Stimulated activated CD4-positive, alpha-beta T cell treated with anti-CD3 and anti-CD28 coated beads, Interleukin-1b, Interleukin-23, amount 100 ng/mL, for 1 hour (primary cell): ENCODE measurements at places on chromosomes 6 and 20.

- DNase-seq, result no peak
These were observed 576 bp downstream of the NECAB3 start for GRCh38 chr20:33673410-33674293.

DNA sequence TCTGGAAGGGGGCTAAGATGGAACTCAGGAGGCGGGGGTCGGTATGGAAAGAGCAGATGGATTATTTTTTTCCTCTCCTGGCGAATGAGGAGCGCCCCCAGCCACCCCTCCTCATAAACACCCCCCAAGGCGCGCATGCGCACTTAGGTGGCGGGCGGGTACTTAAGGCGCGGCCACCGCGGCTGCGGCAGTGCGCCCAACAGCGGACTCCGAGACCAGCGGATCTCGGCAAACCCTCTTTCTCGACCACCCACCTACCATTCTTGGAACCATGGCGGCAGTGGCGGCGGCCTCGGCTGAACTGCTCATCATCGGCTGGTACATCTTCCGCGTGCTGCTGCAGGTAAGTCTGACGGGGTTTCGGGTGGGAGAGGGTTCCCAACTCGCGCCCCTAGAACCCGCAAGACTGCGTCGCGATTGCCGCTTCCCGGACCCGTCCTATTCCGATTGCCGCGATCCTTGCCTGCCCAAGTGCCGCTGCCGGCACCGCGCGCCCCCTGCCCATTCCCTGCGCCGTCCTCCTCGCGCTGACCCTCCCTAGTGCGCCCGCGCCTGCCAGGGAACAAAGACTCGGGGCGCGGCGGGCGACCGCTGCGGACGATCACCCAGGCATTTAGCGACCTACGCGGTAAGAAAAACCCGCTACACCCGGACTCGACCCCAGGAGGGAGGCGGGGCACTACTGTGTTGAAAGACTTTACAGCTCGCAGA is at the start of gene NNAT:
NNAT (plus strand) TSS at position 190 of the 711 bp plus-strand sequence; CDS start at position 272, 82 bp downstream.
- DNase-seq, result no peak

GRCh38 chr20:58449681-58450221 is 60.7 kb downstream of the VAPB start:
- DNase-seq, result no peak

DNA sequence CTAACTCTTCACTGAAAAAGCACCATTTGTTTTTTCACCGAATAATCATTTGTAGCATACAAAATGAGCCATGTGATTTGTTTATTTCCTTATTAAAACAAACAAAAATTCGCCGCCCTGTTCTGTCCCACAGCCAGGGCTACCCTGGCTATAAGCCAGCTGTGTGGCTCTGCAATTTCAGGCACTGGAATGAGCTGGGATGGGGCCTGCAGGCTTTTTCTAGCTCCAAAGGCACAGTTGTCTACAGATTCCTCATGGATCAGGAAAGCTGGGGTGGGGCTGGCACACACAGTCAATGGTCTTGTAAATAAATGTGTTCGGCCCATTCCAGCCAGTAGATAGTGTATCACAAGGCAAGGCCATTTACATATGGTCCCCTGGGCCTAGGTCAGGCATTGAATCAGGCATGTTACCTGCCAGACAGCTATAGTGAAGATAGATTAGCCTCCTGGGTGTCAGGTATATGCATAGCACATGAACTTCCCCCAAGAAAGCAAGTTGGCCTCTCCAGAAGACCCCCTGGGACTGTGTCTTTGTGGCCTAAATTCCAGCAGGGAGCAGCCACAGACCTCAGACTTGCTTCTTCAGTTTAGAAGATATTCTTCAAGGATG is 608.9 kb downstream of the MAFB start:
- no peak for DNase-seq

GRCh38 chr6:150406948-150407347 is 38.1 kb downstream of the IYD start:
- DNase-seq, result no peak

DNA sequence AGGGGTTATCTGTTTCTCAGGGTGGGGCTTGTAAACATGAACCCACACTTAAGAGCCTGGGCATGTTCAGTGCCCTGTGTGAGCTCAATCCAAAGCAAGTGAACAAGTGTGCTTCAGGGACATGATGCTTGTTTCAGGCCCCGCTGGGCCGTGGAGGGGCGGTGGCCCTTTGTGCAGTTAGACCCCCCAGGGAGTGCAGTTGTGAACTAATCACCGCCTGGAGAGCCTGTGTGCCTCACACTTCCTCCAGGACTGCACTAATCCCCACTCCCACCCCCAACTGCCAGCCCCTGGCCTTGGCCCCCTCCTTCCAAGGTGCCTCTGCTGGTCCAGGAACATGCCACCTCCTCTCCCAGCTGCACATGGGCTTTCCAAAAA is 58.1 kb downstream of the RREB1 start:
- no peak for DNase-seq

DNA sequence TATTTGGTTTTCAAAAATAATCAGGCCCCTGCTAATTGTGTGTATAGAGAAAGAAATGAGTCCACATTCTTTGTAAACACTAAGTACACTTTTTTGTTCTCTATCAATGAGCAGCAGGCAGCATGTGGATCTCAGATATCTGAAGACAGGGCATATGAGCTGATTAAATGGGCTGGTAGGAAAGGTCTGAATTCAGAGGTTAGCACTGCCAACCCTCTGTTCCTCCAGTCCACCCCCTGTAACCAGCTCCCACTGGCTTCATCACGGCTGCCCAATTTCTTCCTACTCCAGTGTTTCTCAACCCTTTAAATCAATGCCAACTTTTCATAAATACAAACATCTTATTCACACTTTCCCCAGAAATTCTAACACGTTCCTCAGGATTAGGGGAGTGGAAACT is 128.5 kb downstream of the TPBG start:
- no peak for DNase-seq

- DNase-seq, result no peak
These were observed 20.0 kb downstream of the ZNF341 start for GRCh38 chr20:33751775-33752174.

DNA sequence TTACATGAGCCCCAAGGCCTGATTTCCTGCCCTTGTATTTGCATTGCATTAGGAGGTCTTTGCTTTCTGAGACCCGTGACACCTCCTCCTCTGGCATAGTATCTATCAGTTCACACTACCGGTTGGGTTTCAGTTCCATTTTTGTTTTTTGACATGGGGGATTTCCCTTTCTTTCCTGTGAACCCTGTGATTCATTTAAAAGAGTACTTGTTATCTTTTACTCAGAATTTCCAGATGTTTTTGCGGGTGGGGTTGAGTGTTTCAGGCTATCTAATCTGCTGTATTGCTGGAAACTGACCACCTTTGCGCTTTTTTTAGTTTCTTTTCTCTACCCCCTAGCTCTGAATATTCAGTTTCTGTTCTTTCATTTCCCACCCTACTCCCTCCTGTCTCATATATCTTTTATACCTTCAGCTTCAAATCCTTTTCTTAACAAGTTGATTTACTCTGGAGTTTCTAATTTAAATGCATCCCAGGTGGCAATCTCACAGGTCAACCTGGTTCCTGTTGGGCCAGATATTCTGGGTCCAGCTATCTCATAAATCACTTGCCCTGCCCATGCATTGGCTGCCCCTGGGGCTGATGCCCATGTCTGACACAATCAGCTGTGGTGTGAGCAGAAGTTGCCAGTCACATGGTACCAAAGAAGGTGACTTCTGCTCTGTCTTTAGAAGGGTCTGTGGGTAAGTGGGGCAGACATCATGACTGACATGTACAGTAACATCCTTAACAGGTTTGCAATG is 14.3 kb upstream of the NCOA3 start:
- DNase-seq, result peak; percentile 14

DNA sequence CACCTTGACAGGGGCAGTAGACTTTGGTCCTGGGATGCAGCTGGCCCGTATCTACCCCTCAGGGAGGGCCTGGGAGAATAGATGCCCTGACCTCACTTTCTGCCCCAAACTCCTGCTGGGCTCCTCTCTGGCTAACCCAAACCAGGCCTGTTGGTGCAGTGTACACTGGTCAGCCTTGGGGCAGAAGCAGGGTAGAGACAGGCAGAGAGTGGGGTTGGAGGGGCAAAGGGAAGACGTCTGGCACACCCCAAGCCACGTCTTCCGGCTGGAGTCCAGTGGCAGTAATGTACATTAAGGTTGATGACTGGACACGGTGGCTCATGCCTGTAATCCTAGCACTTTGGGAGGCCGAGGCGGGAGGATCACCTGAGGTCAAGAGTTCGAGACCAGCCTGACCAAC is 9.3 kb downstream of the DDR1 start:
- DNase-seq, result no peak

DNA sequence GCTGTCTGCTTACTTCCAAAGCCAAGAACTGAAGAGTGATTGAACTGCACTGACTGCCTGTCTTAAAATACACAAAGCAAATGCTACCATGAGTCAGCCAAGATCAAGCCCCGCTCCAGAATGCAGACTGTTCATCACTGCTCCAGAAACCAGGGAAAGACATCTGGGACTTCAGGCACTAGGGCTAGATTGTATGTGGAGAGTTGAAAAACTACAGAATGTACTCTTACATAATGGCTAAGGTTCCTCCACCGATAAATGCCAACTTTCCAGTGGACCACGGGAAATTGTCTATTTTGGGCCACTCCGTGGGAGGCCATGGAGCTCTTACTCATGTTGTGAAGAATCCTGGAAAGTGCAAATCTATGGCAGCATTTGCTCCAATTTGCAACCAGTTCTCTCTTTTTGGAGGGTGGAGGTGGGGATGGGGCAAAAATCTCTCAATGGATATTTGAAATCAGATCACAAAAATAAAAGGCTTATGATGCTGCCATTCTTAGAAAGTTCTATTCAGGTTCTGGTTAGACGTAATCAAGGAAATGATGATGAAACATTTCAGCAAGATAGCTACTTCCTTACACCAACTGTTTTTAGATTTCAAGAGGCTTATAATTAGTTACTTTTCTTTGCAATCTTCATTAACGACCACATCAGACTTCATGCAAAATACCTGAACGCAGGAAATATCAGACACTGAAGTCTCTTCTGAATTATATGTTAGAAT is 11.8 kb upstream of the CAP2 start:
- no peak for DNase-seq

DNA sequence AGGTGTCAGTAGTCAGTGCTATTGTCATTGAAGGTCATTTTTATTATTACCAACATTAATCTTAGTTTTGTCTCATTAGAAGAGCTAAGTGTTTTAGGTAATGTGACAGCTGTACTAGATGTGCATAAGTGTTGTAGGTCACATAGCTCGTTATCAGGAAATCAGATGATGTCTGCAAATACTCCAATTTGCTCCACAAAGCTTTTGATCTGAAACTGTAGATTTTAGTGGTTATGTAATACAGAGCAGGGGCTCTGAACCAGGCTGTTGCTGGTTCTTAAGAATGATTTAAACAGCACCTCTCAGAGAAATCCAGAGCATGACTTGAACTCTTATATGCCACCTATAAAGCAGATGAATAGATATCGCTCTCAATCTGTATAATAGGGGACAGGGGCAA is 2.5 kb downstream of the IL17F start:
- no peak for DNase-seq

- no peak for DNase-seq
These were observed 52.5 kb downstream of the RPS12 start for GRCh38 chr6:132866762-132867449.

DNA sequence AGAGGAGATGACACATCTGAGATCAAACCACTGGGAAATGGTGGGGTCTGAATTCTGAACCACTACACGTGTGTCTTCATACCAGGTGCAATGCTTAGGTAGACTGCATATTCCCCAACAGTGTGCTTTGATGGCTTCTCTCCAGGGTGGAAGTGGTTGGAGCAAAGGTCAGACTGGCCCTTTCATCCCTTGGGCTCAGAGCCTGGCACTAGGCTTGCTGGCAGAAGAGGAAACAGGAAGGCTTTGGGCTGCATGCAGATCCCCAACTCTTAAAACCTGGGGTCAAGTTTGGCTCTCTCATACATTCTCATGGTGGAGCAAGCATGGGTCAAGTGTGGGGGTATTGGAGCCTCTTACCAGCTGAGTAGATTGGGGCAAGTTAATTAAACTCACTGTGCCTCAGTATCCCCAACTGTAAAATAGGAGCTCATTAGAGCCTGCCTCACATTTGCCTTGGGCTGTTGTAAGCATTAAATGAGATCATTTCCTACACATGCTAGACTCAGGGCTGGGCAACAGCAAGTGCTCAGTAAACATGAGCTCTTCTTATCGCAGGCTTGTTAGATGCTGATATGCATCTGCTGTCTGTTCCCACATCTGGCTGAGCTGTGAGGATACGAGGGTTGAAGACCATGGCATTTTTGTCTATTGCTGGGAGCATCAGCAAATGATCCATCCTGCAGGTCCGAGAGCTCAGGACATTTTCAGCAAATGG is 51.6 kb upstream of the FAM83D start:
- DNase-seq, result no peak

- DNase-seq, result no peak
These were observed 19.6 kb downstream of the JAG1 start for GRCh38 chr20:10654250-10654610.

DNA sequence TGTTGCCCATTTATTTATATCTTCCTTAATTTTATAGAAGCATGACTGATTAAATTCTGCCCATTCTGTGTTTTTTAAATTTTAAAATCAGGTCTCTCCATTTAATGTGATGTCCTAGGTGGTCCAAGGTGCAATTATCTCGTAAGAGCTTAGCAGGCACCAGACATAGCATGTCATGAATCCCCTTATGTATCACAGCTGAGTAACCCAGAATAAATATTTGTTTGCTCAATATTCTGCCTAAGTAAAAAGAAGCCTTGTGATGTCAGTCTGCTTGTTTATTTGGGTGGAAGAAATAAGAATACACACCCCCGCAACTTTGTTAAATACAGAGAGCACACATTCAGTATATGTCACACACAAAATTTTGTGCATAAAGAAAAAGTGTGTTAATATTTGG is 211.3 kb downstream of the FARS2 start:
- no peak for DNase-seq

GRCh38 chr6:98047871-98048270 is 764.9 kb upstream of the MMS22L start:
- DNase-seq, result no peak

DNA sequence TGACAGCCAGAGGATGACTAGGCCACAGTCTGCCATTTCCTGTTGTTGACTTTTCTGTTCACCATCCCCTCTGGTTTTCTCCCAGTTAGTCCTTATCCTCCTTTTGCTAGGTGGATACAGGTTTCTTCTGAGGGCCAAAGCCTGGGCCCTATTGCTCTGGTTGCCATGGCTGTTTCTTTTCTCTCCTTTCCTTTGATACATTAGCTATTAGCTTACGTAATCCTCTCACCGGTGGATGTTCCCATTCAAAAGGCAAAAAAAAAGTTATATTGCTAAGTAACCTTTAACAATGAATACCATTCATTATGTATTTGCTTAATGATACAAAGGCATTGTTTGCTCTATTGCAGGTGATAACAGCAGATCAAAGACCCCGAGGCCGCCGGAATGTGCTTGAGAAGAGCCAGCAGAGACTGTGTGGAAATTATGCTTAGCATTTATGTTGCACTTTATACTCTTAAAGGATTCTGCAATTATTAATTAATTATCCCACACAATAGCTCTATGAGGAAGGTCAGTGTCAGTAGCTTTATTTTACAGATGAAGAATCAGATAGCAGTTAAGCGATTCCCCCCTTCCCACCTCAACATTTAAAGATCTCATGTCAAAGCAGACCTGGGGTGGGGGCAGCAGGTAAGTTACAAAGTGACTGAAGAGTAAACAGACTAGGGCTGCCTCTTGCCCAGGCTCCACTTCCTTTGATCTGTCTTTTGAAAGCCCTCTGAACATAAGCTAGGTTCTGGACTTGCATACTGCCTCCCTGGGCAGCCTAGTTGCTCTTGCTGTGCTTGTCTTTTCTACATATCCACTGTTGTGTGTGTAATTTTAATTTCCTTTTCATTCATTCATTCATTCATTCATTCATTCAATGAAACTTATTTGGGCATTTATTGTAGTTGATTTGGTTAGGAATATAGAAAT is 14.5 kb upstream of the TFB1M start:
- DNase-seq, result no peak
